ENCODE measurements at places on chromosomes 4 and X.
A peak's percentile ranks its signal among the peaks of the same experiment; 100 is the strongest.

GRCh38 chr4:185237175-185237574, 27.8 kb downstream of the SNX25 start:
- DNase-seq, result no peak

GRCh38 chr4:8793571-8794160, 78.0 kb downstream of the HMX1 start:
- no peak for DNase-seq

- no peak for DNase-seq
These were observed 63.9 kb upstream of the CT45A1 start for GRCh38 chrX:135649561-135649960.

- DNase-seq, result no peak
These were observed 20.3 kb upstream of the AMBN start for GRCh38 chr4:70571772-70572171.

DNA sequence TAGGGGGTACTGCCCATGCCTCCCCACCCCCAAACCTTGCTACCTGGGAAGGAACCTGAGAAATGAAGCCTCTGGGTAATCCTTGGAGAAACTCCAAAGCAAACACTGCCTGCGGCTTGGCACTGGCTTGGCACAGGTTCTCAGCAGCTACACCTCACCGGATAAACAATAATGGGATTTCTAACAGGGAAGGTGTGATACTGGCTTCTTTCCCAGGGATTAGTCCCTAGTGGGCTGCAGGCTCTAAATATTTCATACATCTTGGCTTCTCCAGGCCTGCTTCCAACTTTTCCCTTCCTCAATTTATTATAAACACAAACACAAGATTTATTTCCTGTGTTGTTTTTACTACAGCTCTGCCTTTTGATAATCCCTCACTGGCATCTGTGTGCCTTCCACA, 12.5 kb downstream of the SEC24D start:
- DNase-seq, result peak; percentile 70

DNA sequence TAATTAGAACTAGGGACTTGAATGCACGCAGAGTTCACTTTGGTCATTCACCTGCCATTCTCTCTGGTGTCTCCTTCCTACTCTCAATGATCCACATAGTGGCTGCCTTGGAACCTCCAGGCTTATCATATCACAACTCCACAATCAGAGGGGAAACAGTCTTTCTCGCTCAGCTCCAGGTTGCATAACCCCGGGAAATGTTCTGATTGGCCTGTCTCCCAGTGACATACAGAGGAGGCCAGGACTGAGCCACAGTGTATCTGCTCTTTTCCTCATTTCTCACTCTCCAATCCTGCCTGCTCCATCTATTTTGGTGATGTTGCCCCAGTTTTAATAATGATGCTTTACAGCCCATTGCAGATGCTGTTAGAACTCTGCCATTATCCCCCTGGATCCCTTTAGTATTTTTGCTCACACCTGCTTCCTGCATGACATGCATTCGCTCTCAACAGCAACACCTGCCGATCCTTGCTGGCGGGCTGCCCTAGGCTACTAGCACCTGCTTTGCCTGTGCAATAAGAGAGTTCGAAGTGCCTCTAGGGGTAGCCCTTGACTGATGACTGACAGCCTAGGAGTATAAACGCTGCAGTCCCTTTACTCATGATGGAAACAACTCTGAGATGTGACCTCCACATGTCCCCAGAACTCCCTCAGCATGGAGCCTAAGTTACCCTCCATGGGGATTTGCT, 211.3 kb upstream of the RPS6KA3 start:
- peak; percentile 76 for DNase-seq

DNA sequence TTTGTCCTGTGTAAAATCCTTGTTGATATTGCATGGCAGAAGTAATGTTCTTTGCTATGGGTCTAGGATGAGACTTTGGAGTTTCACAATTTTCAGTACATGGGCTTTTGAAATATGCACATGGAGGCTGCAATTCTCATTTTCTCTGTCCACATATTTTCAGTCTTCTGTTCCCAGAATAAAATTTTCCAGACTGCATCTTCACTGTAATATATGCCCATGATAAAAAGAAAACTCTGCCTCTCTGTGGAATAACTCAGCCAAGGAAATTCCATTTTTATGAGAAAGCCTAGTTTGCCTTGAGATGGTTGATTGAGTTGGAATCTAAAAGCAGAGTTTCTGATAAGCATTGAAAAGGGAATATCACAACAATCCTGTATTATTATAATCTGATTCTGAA, 601.4 kb upstream of the AADAT start:
- DNase-seq, result no peak

DNA sequence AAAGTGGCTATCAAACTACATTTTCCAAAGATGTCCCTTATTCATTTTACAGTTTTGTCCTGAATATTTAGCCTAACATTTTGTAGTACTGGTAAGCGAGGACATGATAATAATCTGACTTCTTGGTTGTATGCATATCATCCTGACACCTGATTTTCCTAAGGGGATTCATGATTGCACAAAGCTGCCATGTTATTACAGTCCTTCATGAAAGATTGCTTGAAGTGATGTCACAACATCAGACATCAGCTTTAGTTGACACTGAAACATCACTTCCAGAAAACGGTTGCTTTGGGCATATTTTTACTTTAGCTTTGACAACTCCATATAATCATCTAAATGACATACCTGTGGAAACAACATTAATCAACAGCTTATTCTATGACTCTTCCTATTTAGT, 188.7 kb upstream of the PABPC4L start:
- DNase-seq, result no peak

GRCh38 chr4:84803116-84803515, 163.4 kb downstream of the WDFY3 start:
- no peak for DNase-seq

DNA sequence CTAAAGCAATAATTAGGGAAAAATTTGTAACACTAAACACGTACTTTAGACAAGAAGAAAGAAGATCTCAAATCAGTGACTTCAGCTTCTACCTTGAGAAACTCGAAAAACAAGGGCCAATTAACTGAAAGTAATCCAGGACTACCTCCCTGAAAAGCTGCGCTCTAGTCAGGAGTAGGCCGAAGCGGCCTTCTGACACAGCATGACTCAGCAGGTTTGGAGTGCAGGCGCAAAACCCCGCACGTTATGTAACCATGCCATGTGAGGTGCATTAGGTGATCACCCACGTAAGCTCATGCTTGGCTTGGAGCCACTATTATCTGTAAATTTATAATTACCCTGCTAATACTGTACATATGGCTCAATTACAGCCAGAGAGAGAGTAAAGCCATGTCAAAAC, 52.8 kb upstream of the CCDC149 start:
- DNase-seq, result no peak

DNA sequence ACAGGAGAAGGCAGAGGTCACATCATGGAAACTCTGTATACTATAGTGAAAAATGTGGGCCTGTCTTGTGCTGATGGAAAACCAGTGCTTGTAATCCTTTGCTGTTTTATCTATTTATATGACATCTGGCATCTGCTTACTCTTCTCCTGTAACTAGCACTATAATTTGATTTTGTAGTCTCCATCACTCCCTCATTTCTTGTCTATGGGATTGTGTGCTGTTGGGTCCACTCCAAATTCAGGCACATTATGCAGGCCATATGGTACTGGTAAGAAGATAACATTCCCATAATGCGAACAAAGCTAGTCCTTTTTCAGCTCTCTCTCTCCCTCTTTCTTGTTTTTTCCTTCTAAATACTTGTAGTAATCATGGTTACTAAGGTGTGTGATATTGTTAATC, 581.2 kb upstream of the IGFBP7 start:
- no peak for DNase-seq

GRCh38 chr4:23232987-23233386, 540.2 kb downstream of the GBA3 start:
- DNase-seq, result no peak

DNA sequence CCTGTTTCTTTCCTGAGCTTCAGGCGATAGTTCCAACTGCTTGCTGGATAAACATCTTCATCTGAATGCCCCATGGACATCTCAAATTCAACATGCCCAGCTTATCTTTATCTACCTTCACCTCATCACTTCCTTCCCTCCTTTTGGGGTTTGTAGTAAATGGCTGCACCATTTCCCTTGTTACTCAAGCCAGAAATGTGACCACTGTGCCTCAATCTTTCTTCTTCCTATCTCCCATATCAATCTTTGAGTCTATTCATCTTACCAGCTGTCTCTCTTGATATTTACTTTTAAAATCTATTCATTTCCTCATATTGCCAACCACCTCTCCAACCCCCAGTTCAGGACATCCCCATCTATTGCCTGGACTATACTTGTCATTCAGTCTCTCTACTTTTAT, 155.4 kb downstream of the PPA2 start:
- no peak for DNase-seq

DNA sequence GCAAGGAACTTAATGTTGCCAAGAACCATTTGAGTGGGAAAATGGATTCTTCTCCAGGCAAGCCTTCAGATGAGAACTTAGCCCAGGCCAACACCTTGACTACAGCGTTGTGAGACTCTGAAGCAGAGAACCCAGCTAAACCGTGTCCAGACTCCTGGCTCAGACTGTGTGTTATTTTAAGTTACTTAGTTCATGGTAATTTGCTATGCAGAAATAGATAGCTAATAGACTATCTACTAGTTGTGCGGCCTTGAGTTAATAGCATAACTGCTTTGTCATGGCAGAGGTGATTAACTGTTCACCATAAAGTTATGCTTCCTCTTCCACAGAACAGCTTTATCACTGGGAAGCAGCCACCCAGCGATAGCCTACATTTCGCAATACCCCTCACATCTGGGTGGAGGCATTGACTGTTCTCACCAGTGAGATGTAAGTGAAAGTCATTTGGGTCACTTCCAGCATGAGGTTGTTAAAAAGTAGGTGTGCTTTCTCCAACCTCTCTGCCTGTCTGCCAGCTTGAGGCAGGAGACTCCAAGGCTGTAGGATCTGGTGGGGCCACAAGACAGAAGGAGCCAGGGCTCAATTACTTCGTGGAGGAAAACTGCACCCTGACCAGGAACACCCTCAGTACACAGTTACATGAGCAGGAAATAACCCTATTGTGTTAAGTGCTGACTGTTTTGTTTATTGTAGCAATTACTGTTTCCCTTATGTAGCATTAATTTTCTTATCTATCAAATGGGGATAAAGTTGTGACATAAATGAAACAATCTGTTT, 94.2 kb downstream of the GPAT3 start:
- DNase-seq, result no peak

DNA sequence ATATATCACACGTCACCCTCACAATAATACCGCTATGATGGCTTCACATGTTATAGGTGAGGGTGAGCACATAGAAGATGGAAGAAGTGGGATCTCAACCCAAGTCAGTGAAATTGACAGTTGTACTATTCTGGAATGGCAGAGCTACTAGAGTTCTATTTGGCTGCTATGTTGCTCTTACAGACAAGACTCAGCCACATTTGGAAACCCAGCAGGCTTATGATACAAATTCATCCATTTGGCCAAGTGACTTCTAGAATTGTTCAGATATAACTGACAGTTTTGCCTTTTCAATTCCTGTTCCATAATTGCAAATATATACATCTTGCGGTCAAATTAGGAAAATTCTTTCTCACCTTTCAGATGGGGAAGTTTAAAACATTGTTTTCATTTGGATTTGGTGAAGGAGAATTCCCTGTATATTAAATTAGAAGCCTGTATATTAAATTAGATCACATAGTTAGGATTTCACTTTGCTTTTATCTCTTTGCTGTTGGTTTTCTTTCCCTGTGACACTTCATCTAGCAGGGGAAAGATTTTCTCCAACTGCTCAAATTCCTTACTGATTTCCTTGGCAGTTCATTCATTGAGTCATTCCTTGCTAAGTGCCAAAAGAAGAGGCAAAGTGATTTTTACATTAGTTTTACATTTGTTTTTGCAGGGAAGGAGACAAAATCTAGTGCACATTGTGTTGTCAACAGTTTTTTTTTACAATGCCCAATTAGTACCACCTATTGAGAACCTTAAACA, 120.6 kb upstream of the TBC1D9 start:
- DNase-seq, result no peak

Measured in NCI-H2171 treated with DMSO at 0.1 percent for 48 hours (cell line).